ENCODE measurements at places on chromosomes 5 and 9.
A peak's percentile ranks its signal among the peaks of the same experiment; 100 is the strongest.

GRCh38 chr5:773517-774264 is 10.8 kb downstream of the ZDHHC11B start:
- DNase-seq, result no peak

DNA sequence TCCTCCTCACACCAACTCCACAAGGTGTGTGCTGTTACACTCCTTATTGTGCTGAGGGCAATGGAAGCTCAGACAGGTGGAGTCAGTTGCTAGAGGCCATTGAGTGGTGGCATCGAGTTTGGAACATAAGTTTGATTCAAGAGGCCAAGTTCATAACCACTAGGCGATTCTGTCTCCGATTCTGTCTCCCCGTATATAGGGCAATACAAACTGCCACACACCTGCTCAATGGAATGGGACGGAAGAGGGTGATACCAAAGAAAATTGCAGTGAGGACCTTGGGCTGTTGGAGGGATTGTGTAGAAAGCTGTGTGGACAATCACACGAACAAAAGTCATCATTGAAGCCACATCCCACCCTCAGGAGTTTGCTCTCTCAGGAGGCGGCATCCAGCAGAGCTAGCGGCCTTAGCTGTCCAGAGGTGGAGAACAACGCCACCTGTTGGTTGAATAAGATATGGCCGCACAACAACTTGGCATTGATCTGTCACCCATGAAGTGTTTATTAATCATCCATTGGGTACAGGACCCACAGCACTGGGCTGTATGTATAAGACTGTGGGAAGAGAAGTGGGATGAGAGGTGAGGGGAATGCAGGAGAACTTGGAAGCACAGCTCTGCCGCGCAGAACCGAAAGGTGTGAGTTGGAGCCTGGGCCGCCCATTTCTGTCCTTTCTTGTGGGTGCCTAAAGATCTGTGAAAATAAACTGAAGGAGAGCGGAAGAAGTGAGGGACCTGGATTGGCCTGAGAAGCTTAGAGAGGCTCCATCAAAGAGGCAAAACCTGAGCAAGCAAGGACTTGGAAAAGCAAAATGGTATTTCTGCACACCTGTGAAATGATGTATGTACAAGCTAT is 16.1 kb upstream of the NEUROG1 start:
- peak; percentile 72 for DNase-seq

GRCh38 chr5:127957701-127958239 is 125.8 kb upstream of the SLC12A2 start:
- no peak for DNase-seq

GRCh38 chr9:109181284-109181683 is 14.2 kb upstream of the FRRS1L start:
- DNase-seq, result no peak

GRCh38 chr9:115117999-115118878 is at the start of gene TNC:
TSS of gene TNC (minus strand) at chr9:115118157. CDS start at chr9:115091018, 27,139 bp downstream.
- peak; percentile 92 for DNase-seq

GRCh38 chr5:136104306-136104965 is 28.2 kb upstream of the SMAD5 start:
- DNase-seq, result no peak

DNA sequence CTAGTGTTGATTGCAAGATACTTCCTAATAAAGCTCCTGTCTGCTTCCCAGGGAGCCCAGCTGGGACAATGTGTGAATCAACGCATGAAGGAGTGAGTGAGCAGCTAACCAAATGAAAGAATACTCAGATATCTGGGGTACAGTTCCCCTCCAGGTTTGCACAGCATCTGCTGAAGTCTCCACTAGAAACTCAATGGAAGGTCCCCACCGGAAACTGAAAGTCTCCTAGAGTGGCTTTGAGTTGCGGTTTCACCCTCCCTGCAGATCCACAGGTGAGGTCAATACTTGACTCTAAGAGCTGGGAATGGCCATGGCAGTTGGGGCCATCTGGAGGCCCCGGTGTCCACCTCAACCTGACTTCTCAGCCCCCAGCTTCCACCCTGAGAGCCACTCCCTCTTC is 198.2 kb upstream of the MSX2 start:
- no peak for DNase-seq

- DNase-seq, result no peak
Observed at GRCh38 chr9:134251296-134252069, 74.8 kb upstream of the RXRA start.

GRCh38 chr9:135914921-135915320 is 7.6 kb upstream of the CAMSAP1 start:
- peak; percentile 38 for DNase-seq

DNA sequence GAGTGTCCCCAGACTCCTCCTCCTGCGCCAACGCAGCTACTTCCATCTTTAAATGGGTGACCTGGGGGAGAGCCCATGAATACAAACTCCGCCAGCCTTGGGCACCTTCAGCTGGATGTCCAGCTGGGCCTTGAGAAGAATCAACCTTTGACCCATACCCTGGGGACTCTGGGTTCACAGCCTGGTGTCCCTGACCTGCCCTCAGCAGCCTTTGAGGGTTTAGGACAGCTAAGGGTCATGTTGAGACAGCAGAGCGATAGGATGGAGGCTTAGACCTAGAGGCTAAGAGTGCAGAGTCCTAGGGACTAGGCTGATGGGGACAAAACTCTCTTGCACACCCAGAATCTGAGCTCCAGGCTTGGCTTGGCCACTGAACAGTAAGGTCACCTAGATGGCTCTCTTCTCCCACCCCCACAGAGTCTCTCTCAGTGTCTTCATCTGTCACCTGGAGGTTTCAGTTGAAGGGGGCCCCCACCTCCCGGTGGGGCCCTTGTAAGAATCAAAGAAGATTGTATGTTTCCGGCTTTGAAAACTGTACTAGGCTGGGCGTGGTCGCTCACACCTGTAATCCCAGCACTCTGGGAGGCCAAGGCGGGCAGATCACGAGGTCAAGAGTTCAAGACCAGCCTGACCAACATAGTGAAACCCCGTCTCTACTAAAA is 6.7 kb upstream of the AQP3 start:
- no peak for DNase-seq

DNA sequence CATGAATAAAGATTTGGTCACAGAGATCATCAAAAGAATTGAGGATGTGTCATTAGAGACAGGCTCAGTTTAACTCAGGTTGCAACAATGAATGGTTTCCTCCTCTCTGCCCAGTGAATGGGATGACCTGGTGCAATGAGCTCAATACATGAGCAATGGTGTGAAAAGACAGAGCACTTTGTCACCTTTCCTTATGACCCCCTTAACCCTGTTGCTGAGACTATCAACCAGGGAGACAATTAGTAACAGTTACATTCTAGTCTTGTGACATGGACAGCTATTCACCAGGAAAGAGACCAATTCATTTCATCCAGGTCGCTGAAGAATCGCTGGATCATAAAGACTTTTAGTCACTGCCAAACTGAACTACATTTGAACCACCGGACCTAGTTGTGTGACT is 19.9 kb upstream of the CDH6 start:
- no peak for DNase-seq

GRCh38 chr5:76696251-76696650 is 19.7 kb upstream of the F2R start:
- DNase-seq, result no peak

DNA sequence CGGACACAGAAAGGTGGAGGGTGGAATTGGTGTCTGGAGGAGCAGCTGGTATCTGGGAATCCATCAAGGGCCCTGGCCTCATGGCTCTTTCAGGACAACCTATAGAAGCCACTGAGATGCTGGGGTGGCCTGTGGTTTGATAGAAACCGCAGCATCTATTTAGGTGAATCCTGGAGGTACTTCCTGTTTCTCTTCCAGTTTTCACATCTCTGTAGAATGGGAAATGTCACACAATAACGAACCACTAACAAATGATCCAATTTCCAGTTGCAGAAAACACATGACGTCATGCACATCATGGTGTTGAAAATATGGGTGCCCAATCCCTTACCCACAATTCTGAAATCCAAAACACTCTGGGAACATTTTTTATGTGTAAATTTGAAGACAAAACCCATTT is 52.2 kb downstream of the ROPN1L start:
- DNase-seq, result no peak

- peak; percentile 54 for DNase-seq
Observed at GRCh38 chr9:38039090-38039906, 29.7 kb downstream of the SHB start.

GRCh38 chr5:43123887-43124286 is 3.2 kb downstream of the ZNF131 start:
- no peak for DNase-seq

- peak; percentile 85 for DNase-seq
Observed at GRCh38 chr5:170466988-170467707, 36.7 kb upstream of the KCNIP1 start.

DNA sequence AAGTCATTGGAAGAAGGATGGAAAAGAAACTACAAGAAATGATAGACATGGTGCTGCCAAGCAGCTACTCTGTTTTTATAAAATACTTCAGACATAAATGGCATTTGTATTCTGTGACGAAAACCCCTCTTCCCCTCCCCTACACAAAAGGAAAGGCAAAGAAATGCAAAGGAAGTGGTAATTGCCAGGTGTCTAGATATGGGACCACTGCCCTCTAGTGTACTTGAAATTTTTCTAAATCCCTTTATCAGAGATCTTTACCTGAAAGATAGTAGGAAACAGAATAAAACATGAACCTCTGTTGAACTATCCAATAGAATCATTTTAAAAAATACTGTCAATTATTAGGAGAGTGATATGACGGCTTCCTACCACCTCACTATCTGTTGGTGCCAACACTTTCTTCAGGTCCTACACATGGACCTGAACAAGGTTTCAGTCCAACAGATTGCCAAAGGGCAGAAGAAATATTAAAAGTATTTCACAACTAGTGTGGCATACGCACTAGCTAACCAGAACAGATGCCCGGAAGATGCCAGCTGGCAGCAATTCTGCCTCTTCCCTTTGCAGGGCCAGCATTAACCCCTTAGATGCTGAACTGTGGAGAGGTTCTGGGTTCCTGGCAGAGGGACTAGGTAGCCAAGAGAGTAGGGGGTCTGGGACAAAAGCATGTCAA is 104.1 kb downstream of the TSSK1B start:
- peak; percentile 69 for DNase-seq

DNA sequence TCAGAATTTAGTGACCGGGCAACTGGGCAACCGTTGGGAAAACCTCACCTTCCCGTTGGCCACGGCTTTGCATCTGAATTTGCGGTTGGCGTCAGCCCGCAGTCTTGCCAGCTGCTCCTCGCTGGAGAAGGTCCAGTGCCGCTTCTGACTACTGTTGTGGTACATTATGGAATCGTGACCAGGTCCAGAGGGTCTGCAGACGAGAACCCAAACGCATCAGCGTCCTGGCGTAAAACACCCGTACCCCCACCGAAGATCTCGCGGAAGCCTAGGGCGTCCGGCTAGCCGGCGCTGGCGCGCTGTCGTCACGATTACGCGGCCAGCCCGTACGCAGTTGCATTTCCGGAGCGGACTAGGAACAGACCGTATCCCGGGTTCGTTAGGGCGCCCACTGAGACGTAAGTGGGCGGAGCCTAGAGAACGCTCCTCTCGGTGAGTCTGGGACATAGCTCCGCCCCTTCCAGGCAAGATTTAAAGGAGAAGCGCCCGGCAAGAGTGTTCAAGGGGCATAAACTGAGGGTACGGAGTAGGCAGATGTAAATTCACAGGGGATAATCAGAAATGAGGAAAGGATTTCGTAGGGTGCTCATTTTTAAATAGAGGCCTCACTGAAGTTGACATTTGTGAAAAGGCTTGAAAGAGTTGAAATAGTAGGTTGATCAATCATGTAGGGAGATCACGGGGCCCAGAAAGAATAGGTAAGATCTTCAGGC is at the start of gene CCNH:
CCNH (minus strand) TSS at position 301 of the 713 bp plus-strand sequence; CDS start at position 165, 136 bp downstream.
- DNase-seq, result peak; percentile 99

DNA sequence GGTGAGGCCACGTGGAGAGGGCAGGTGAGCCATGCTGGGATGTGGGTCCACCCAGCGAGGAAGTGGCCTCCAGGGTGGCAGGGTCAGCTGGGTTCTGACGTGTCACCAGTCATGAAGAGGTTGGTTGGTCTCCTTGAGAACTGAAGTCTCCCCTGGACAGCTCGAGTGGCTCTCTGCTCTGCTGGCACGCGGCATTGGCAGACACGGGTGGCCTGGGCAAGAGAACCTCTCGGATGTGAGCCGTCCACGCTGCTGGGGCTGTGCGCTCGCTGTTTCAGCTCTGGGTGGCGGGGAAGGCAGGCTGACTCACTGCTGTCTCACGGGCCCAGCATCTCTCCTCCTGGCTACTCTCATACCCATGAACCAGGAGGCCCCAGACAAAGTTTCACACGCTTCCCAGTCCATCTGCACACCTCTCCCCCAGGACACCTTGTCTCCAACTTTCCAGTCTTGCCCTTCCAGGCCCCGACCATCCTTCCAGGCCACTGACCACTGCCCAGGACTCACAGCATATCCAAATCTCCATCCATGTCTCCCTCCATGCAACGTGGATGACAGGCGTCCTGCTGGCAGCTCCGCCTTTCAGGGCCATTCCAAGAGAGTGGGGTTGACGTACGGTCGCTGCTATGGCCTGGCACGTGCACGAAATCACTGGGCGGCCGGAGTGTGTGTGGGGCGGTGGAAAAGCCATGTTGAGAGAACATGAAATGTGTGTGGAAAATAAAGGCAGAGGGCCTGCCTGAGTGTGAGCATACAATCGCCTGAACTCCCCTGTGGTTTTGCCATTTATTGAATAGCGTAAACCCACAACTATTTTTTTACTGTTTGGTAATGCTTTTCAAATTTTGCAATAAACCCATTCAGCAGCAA is 145.0 kb upstream of the COL5A1 start:
- peak; percentile 66 for DNase-seq

GRCh38 chr9:81879501-81879916 is 48.7 kb upstream of the SPATA31D4 start:
- no peak for DNase-seq

DNA sequence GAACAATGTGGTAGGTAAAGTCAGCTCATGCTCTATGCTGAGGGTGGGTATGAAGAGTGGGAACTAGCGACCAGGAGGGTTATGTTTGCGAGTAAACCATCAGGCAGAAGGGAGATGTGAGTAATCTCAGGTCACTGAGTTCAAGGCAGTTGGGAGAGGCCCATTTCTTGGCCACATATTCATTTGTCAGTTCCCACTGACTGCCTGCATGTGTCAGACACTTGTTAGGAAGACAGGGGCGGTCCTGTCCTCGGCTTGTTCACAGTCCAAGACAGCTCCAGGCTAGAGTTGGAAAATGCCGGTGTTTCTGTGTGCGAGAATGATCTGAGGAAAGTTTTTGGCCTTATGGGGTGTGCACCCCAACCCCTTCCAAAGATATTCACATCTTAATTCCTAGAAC is 48.6 kb upstream of the GDNF start:
- DNase-seq, result peak; percentile 22

DNA sequence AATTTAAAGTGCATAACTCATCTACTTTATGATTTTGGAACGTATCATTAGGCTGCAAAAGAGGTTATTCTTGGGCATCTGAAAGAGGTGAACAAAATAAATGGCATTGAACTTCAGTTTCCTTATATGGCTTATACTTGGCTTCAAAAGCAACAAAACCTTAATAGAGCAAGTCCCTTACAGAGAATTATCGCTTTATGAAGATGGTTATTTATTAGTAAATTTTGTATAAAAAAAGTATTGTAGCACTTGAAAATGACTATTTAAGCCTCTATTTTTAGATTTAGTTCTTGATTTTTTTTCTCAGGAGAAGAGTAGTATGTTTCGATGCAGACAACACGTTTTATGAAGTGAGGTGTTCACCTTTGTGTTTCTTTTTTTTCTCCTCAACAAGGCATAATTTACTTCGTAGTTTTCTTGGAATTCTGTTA is 2.0 kb downstream of the ERBIN start:
- DNase-seq, result peak; percentile 39

Measured in astrocyte of the spinal cord (primary cell).